ENCODE measurements at places on chromosomes 2 and 18. TPM values are rescaled to one million over a fixed set of nuclear protein-coding genes. Genes with fewer than 3 reads are reported as not detected.

Gene REEP1
- 0.88 TPM for total RNA-seq

Gene RAB17
- total RNA-seq = 0.23 TPM

Gene MFSD2B
- total RNA-seq = 0.62 TPM

Gene EML6
- total RNA-seq = 1.5 TPM

Gene MAL
- 0.12 TPM for total RNA-seq

Gene GLI2
- 16.6 TPM for total RNA-seq

Gene NCKAP5
- 0.90 TPM for total RNA-seq

Gene TANC1
- total RNA-seq = 7.8 TPM

All from A549 treated with Mapracorat at 1 μM for 4 hours (cell line).